NCI-H510A treated with DMSO at 0.1 percent for 48 hours (cell line): ENCODE measurements at places on chromosomes 7 and 10.

DNA sequence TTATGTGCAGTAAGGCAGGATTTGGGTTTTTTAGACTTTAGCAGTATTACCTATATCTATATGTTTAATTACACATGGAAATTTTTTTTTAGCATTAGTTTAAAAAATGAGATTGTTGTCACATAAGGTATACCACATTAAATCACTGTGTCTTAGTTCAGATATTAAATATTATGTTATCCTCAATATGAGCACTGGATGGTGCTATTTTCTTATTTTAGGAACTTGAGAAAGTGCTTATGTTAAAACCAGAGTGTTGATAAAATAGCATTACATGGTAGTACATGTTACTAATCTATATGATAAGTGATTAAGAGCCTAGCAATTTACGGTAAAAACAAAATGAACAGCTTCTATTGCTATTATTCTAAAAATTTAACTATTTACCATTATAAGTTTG is 28.8 kb downstream of the MIOS start:
- peak; percentile 50 for DNase-seq

GRCh38 chr10:101578803-101579515 is 9.1 kb downstream of the POLL start:
- no peak for DNase-seq

- DNase-seq, result no peak
Measured at GRCh38 chr7:44101303-44101965, 2.7 kb upstream of the AEBP1 start.

GRCh38 chr10:112000466-112000865 is 183.1 kb downstream of the GPAM start:
- DNase-seq, result no peak

- no peak for DNase-seq
Measured at GRCh38 chr7:90178679-90179278, 24.5 kb downstream of the STEAP1 start.

- DNase-seq, result no peak
Measured at GRCh38 chr10:69049566-69049961, 38.3 kb upstream of the SRGN start.
